ENCODE measurements at places on chromosomes 11 and 22. TPM values are rescaled to one million over a fixed set of nuclear protein-coding genes. Genes with fewer than 3 reads are reported as not detected.

MYO7A gene
- not detected for total RNA-seq

PPM1F gene
- total RNA-seq: 41.9 TPM

GRCh38 chr22:38201711-38202436 is at the start of gene MAFF:
Gene MAFF, plus strand, starts transcription at chr22:38201994. Its CDS starts 11,860 bp downstream, at chr22:38213854.
- H3K36me3 ChIP-seq: peaks cover 32% of the 10 kb centered on the region
- H3K4me1 ChIP-seq: peaks cover 43% of the 10 kb centered on the region
- peak within 1 kb of the TSS; percentile 99 for H3K27ac ChIP-seq
- H3K27me3 ChIP-seq: no peaks in the 10 kb centered on the region
- DNase-seq: peak; percentile 93

CECR2 gene
- total RNA-seq: not detected

DNA sequence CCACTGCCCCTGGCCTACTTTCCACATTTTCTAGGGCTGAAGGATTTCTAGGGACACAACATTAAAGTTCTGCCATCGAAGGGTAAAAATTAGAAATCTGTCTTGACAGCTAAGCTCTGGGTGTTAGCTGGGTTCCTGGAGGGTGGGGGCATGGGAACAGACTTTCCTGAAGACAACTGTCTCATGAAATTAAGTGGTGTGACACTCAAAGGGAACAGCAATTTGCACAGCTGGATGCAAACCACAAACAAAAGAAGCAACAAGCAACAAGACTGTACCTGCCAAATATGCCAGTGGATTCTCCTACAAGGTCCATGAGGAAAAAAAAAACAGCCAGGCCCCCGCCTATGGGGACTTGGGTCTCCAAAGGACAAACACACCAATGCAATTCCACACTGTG is 32.5 kb downstream of the WT1 start:
- H3K27me3 ChIP-seq: no peaks in the 10 kb centered on the region
- no peak overlapping the region for H3K27ac ChIP-seq
- H3K36me3 ChIP-seq: no peaks in the 10 kb centered on the region
- no peak for DNase-seq
- H3K4me3 ChIP-seq: no peak overlapping the region
- no peaks in the 10 kb centered on the region for H3K4me1 ChIP-seq

DNA sequence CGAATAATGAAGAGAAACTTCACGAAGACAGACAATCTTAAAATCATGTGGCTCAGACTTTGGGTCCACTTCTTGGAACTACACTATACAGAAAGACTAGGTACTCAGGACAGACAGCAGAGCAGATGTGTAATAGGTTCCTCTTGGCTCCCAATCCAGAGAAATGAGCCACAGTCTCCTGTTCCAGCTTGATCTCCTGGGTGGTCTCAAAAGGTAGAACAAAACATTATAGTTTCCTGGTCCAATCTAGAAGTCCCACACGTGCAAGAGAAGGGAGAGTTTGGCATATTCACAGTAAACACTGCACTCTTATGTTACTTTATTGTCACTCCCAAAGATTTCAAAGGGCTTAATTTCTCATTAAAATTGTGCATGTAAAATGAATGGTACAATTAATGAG is 134.5 kb upstream of the FIBIN start:
- no peaks in the 10 kb centered on the region for H3K4me1 ChIP-seq
- H3K36me3 ChIP-seq: no peaks in the 10 kb centered on the region
- H3K27ac ChIP-seq: no peak overlapping the region
- no peaks in the 10 kb centered on the region for H3K27me3 ChIP-seq

- 0 out of 2 replicates have a peak, but pooled peaks cover 5% of the 10 kb centered on the region for H3K36me3 ChIP-seq
- DNase-seq: no peak
- H3K4me1 ChIP-seq: no peaks in the 10 kb centered on the region
- no peak overlapping the region for H3K27ac ChIP-seq
- no peak overlapping the region for H3K4me3 ChIP-seq
Measured at GRCh38 chr11:119134389-119134978, 13.1 kb downstream of the HINFP start.

- no peak overlapping the region for H3K4me3 ChIP-seq
- no peaks in the 10 kb centered on the region for H3K36me3 ChIP-seq
- no peaks in the 10 kb centered on the region for H3K4me1 ChIP-seq
- no peak for DNase-seq
Measured at GRCh38 chr11:126098204-126098769, 35.6 kb upstream of the CDON start.

DNA sequence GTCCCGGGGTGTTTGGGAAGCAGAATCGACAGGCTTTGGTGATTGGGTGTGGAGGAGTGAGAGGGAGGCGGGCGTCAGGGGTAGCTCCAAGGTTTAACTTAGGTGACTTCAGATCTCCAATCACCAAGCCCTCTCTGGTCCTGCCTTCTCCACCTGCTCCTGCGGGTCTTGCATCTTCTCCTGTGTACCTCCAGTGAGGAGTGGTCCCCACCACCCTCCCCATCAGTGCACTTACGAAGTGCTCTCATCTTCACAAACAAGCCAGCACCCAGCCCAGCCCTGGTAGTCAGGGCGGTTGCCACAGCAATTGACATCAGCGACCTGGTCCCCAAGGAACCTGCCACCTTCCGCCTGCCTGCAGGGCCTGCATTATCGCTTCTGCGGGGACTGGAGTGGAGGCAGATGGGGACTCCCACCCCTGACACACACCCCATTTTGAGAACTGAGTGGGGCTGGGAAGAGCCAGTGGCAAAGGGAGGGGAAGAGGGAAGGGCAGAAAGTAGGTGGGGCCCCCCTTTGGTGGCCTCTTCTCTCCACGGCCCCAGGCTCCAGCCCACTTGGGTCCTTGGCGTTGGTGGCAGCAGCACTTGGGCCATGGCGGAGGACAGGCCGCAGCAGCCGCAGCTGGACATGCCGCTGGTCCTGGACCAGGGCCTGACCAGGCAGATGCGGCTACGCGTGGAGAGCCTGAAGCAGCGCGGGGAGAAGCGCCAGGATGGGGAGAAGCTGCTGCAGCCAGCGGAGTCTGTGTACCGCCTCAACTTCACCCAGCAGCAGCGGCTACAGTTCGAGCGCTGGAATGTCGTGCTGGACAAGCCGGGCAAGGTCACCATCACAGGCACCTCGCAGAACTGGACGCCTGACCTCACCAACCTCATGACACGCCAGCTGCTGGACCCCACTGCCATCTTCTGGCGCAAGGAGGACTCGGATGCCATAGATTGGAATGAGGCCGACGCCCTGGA is at the start of gene OMP:
OMP (plus strand) TSS at position 595 of the 965 bp plus-strand sequence; CDS start at position 595, 0 bp downstream.
- H3K27me3 ChIP-seq: no peaks in the 10 kb centered on the region
- H3K27ac ChIP-seq: no peak within 1 kb of the TSS
- H3K36me3 ChIP-seq: no peaks in the 10 kb centered on the region
- no peak for DNase-seq
- no peak within 1 kb of the TSS for H3K4me3 ChIP-seq
- peaks cover 5% of the 10 kb centered on the region for H3K4me1 ChIP-seq

GRCh38 chr22:26725012-26725676 is 67.8 kb downstream of the MIAT start:
- H3K4me3 ChIP-seq: no peak overlapping the region
- DNase-seq: no peak
- H3K27me3 ChIP-seq: no peaks in the 10 kb centered on the region
- H3K27ac ChIP-seq: no peak overlapping the region
- H3K36me3 ChIP-seq: peaks cover 10% of the 10 kb centered on the region

DNA sequence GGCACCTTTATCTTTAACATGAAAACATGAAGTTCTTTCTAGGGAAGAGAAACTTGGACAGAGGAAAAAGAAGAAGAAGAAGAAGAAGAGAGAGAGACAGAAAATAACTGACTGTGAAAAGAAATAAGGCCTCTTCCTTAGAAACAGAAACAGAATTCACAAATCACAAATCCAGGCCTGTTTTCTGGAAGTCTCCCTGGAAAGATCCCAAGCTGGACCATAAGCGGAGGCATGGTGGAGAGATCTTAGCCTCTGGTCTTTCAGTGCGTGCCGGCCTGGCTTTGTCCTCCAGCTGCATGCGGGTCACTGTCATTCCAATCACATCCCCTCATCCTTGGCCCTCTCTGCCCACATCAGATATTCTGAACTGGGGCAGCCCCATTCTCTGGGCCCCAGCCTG is 6.9 kb downstream of the FXYD6 start:
- no peaks in the 10 kb centered on the region for H3K4me1 ChIP-seq
- no peaks in the 10 kb centered on the region for H3K27me3 ChIP-seq
- H3K4me3 ChIP-seq: no peak overlapping the region
- no peaks in the 10 kb centered on the region for H3K36me3 ChIP-seq

ARRB1 gene
- total RNA-seq: not detected

GRCh38 chr11:17631702-17632365 is 84.8 kb downstream of the OTOG start:
- H3K27me3 ChIP-seq: peaks cover 32% of the 10 kb centered on the region
- DNase-seq: no peak
- H3K4me1 ChIP-seq: no peaks in the 10 kb centered on the region
- H3K4me3 ChIP-seq: no peak overlapping the region
- no peak overlapping the region for H3K27ac ChIP-seq

PARVA gene
- 59.9 TPM for total RNA-seq

- no peaks in the 10 kb centered on the region for H3K36me3 ChIP-seq
- no peak overlapping the region for H3K27ac ChIP-seq
- no peaks in the 10 kb centered on the region for H3K27me3 ChIP-seq
- no peak overlapping the region for H3K4me3 ChIP-seq
- no peak for DNase-seq
- H3K4me1 ChIP-seq: peaks cover 4% of the 10 kb centered on the region
Measured at GRCh38 chr11:128632141-128632791, 44.9 kb upstream of the ETS1 start.

PARVB gene
- total RNA-seq: 22.3 TPM

DNA sequence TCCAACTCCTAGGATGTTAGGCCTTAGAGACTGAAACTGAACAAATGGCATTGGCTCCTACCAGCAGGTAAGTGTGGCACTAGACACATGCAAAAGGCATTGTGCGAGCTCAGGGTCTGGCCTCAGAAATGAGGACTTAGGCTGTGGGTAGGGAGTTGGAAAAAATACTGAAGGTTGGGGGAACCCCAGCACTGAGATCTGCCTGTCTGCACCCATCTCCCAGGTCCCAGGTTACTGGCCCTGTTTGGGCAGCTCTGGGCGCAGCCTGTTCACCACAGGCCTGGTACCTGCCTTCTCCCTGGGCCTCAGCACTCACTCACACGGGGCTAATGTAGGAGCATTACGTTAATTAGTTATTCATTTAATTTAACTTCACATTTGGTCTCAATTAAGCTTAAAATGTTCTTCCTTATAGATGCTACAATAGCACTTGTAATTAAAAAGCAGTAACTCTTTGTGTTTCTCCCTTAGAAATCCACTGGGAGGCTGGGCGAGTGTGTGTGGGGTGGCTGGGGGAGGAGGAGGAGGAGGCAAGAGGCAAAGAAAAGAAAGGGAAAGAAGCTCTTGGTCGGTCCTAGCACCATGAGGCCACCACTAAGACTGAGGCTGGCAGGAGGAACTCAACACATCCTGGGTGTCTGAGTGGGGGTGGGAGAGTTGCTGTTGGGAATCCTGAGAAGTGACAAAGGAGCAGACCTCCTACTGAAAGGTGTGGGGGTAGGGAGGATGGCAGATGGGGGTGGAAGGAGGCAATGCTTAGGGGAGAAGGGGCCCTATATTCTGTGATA is 19.4 kb downstream of the TMEM218 start:
- H3K27ac ChIP-seq: no peak overlapping the region
- no peaks in the 10 kb centered on the region for H3K36me3 ChIP-seq
- DNase-seq: no peak
- H3K4me3 ChIP-seq: no peak overlapping the region

- H3K4me3 ChIP-seq: no peak overlapping the region
- no peaks in the 10 kb centered on the region for H3K27me3 ChIP-seq
- no peaks in the 10 kb centered on the region for H3K36me3 ChIP-seq
- no peak for DNase-seq
Measured at GRCh38 chr11:31913985-31914384, 102.9 kb upstream of the PAX6 start.

- H3K27me3 ChIP-seq: no peaks in the 10 kb centered on the region
- no peak overlapping the region for H3K4me3 ChIP-seq
- no peak for DNase-seq
- H3K36me3 ChIP-seq: no peaks in the 10 kb centered on the region
- H3K27ac ChIP-seq: no peak overlapping the region
Measured at GRCh38 chr22:44883011-44883421, 126.8 kb downstream of the PHF21B start.

FAM76B gene
- total RNA-seq: 5.8 TPM

DNA sequence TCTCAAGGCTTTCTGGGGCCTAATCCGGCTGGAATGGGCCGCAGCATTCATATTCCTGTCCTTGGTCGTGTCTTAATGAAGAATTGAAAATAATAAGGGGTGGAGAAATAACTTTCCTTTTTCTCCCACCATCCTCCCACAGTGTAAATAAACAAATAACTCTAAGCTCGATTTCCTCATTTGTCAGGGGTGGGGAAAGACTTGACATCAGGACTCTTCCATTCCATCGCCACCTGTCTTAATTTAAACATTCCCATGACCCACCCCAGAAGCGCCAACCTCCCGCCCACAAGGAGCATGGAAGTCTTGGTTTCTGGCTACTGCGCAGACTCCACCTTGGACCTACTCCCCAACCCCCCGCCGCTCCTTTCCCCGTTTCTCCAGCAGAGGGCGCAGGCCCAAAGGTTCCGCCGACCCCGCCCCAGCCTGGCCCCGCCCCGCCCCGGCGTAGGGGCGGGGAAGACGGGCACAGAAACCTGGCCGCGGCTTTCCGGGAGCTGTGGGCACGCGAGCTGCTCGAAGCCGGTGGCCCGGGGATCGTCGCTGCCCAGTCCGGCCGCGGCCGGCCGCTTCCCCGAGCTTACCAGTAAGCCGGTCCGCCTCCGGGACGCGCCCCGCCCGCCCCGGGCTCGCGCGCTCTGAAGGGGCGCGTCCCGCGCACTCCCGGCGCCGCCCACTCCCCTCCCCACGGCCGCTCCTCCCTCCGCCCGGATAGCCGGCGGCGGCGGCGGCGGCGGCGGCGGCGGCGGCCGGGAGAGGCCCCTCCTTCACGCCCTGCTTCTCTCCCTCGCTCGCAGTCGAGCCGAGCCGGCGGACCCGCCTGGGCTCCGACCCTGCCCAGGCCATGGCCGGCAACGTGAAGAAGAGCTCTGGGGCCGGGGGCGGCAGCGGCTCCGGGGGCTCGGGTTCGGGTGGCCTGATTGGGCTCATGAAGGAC is at the start of gene CBL:
CBL (plus strand) TSS at position 766 of the 937 bp plus-strand sequence; CDS start at position 845, 79 bp downstream.
- DNase-seq: peak; percentile 84
- H3K4me3 ChIP-seq: peak within 1 kb of the TSS; percentile 87
- H3K36me3 ChIP-seq: peaks cover 3% of the 10 kb centered on the region
- H3K27me3 ChIP-seq: no peaks in the 10 kb centered on the region
- H3K4me1 ChIP-seq: peaks cover 6% of the 10 kb centered on the region

DNA sequence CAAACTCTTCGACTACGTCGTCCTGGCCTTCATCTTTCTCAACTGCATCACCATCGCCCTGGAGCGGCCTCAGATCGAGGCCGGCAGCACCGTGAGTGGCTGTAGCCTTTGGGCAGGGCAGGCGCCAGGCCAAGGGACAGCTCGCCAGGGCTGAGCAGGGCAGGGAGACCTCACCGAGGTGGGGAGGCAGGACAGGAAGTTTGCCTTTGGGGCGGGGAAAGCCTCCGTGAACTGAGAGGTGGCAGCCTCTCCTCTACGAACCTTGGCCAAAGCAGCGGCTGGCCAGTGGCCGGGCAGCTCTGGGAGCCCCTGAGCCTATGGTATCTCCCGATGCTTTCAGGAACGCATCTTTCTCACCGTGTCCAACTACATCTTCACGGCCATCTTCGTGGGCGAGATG is 93.2 kb downstream of the CACNA1I start:
- H3K4me1 ChIP-seq: peaks cover 5% of the 10 kb centered on the region
- peaks cover 43% of the 10 kb centered on the region for H3K27me3 ChIP-seq
- DNase-seq: no peak
- no peak overlapping the region for H3K4me3 ChIP-seq

GRCh38 chr22:29914165-29914564 is 31.2 kb downstream of the MTMR3 start:
- peak; percentile 49 for DNase-seq
- H3K27ac ChIP-seq: peak overlapping the region; percentile 89
- no peaks in the 10 kb centered on the region for H3K27me3 ChIP-seq
- no peaks in the 10 kb centered on the region for H3K36me3 ChIP-seq
- H3K4me3 ChIP-seq: peak overlapping the region; percentile 5
- H3K4me1 ChIP-seq: peaks cover 64% of the 10 kb centered on the region

Measured in SJSA1 (cell line).